ENCODE measurements at places on chromosomes 3 and 15.

- DNase-seq, result no peak
Observed at GRCh38 chr3:171806200-171807128, 3.8 kb downstream of the PLD1 start.

- DNase-seq, result no peak
Observed at GRCh38 chr3:127758013-127758412, 64.3 kb downstream of the MGLL start.

GRCh38 chr15:64731805-64732151 lies 43.6 kb downstream of the RBPMS2 start:
- no peak for DNase-seq

DNA sequence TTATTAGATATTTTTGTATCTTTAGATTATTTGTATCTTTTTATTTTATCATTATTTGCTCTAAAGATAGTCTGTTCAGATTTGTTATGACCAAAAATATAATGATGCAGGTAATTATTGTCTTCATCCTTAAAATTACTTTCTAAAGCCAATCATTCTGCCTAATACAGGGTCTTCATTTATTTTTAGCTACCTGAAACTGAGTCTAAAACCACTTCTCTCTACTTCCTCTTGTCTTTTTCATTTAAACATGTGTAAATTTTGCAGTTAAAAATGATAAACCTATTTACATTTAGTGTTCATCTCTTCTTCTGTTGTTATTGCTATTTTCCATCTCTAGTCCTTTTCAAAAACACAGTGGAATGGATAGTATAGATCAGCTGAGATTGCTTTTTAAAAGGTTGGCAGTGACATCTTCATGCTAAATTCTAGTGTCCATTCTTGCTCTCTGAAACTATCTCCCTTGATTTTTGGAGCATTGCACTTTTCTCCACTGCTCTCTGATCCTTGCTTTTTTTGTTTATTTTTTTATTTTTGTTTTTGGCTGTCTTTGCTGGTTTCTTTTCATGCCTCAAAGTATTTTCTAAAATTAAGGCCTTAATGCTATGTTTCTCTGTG lies 91.8 kb downstream of the UBE2E2 start:
- no peak for DNase-seq

DNA sequence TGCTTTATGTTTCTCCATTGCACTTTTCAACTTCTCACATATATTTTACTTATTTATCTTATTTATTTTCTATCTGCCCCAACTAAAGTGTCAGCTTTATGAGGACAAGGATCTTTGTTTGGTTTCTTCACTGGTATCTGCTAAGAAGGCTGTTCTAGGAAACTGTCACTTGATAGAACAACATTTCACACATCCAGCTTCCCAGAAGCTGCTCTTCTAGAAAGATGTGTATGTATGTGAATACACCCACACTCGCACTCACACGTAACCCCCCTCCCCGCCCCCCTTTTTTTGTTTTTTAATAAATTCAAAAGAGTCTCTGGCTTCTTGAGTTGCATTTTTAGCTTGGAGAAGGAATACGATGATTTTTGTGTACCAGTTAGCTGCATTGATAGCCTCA lies 143.1 kb downstream of the AKAP13 start:
- no peak for DNase-seq

DNA sequence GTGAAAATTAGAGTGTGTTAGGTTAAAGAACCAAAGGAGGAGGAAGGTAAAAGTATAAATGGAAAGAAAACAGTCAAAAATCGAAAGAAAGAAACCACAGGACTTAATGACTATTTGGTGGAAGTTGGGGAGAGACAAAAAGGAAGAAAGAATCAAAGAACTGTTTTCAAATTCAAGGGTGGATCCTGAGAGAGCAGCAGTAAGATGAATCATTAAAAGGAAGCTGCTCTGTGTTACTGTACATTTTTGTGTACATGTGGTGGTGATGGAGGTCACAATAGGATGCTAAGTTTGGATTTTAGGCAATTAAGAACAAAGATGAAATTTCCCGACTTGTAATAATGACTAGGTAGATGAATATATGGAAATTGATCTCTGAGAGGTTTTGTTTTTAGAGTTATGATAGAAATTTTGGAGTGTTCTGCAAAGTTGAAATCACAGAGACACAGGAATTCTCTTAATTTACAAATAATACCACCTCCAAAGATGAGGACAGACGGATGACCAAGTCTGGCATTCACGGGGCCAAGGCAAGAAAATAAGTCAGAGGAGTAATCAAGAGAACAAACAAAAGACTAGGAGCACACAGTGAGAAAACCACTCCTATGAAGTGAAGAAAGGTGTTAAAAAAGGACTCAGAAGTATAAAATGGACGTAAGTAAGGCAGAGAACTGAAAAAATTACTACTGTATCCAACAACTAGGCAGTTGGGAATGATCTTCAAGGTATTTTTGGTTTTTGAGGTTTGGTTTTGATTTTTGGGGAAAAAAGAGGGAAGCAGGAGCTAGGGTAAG lies 7.1 kb downstream of the DHX36 start:
- no peak for DNase-seq

DNA sequence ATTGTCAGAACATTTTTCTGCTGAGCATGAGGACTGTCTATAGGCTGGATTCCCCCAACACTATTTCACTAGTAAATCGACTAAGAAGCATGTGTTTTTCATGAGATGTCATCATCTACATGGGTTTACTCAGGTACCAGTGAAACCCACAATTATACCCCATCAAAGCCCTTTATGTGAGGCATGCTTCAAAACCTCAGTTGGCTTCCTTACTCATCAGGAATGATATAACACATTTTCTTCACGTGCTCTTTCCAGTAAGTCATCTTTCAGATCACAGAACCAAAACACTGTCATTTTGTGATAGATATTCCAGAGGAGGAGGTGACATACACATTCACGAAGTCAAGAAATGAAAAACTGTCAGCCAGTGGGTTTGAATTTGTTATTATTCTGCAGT lies 116.5 kb downstream of the ANO10 start:
- no peak for DNase-seq

GRCh38 chr3:10116138-10116460 lies 624 bp downstream of the BRK1 start:
- DNase-seq, result no peak

DNA sequence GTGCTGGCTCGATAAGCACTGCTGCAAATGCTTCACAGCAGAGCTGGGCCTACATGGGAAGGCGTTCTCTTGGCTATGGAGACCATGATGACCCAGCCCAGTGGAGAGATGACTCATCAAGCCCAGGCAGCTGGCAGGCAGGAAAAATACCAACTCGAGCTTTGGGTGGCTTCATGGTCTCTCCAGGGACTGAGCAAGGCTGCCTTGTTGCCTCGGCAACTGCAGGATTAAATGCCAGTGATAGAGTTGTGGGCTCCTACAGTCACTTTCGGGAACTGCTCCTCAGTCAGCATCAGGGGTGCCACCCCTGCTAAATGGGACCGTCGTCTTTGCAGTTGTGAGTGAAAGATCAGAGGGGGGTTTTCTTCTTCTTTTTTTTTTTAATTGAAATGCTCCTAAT lies 54.6 kb upstream of the MYZAP start:
- no peak for DNase-seq

DNA sequence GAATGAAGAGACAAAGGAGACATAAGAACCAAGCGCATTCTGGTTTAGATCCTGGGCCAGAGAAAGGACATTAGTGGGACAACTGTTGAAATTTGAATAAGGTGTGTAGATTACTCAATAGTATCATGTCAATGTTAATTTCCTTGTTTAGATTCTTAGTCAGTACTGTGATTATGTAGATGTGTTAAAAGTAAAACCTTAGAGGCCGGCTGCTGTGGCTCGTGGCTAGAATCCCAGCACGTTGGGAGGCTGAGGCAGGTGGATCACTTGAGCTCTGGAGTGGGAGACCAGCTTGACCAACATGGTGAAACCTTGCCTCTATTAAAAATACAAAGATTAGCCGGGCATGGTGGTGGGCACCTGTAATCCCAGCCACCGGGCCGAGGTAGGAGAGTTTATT lies 26.7 kb downstream of the CYP8B1 start:
- no peak for DNase-seq

GRCh38 chr3:184230603-184231528 lies 1.5 kb downstream of the VWA5B2 start:
- DNase-seq, result no peak

GRCh38 chr15:51842265-51842664 lies 12.8 kb downstream of the TMOD3 start:
- DNase-seq, result no peak

DNA sequence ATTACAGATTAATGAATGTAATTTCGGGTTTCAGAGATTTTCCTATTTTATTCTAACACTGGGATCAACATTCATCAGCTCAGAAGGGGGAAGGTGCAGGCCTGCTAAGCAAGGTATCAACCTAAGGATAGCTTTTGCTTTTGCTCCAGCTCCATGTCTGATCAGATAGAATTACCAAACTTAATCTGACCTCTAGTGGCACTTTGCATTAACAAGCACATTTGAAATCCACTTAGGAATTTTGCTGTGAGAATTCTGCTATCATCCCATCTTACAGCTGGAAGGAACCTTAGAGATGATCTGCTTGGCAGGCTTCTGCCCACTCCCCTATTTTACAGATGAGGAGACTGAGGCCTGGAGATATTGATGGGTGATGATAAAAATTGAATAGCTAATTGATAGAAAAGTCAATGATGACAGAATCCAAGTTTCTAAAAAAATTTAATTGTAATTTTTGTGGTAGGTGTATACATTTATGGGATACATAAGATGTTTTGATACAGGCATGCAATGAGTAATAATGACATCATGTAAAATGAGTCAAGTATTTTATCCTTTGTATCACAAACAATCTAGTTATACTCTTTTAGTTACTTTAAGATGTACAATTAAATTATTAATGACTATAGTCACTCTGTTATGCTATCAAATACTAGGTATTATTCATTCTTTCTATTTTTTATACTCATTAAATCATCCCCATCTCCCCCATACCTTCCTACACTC lies 209.2 kb upstream of the ZPLD1 start:
- no peak for DNase-seq

- no peak for DNase-seq
Observed at GRCh38 chr15:83919978-83920510, 266.1 kb downstream of the ADAMTSL3 start.

DNA sequence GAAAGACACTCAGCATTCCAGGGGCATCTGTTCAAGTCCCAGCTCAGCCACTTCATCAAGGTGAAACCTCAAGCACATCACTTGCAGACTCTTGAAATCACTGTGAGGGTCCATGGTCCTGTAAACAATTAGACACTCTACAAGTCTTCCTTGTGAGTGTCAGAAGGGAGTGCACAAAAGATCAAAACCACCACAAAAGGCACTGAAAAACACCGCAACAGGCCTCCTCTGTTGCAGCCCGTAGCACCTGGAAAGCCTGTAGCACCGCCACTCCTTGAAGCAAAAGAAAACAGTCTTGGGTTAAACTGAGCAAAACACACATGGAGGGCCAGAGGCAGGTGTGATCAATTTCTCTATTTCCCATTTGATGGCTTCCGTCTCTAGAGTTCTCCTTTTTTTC lies 63.8 kb upstream of the SNRK start:
- DNase-seq, result no peak

- DNase-seq, result no peak
Observed at GRCh38 chr3:70885636-70886035, 573.2 kb upstream of the MDFIC2 start.

DNA sequence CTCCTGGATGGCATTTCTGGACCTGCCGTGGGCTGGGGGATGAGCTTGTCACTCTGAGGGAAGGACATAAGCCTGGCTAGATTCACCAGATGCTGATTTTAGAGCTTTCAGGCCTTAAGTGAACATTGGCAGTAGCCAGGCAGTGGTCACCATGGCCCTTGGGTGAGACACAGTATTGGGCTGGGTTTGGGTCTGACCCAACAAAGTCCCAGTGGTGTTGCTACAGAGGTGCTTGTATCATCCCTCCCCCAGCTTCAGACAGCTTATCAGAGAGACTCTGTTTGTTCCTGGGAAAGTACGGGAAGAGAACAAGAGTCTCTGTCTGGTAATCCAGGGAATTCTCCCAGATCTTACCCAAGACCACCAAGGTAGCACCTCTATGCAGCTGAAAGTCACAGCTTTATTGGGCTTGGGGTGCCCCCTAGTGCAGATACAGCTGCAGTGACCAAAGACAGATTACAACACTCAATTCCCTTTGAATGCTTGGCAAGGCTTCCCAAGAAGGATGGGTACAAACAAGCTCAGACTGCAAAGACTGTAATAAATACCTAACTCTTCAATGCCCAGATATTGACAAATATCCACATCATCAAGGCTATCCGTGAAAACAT lies 9.8 kb upstream of the RUVBL1 start:
- DNase-seq, result peak; percentile 59

DNA sequence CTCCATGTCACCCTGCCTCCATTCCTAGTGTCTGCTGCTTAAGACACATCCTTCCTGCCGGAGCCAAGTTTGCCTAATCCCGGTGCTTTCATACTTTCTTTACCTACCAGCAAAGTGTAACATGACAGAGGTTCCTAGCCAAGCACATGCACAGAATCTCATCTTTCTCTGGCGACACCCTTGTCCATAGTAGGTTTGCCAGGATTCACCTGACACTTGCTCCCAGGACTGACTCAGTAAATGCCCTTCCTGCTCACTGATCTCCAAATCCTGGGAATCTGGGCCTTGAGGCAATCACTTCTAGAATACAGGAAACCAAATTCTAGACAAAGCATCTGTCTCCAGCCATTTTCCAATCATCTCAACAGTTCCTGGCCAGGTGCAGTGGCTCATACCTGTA lies 10.2 kb upstream of the NR2E3 start:
- DNase-seq, result no peak

GRCh38 chr15:88838667-88839066 lies 35.4 kb downstream of the ACAN start:
- no peak for DNase-seq

DNA sequence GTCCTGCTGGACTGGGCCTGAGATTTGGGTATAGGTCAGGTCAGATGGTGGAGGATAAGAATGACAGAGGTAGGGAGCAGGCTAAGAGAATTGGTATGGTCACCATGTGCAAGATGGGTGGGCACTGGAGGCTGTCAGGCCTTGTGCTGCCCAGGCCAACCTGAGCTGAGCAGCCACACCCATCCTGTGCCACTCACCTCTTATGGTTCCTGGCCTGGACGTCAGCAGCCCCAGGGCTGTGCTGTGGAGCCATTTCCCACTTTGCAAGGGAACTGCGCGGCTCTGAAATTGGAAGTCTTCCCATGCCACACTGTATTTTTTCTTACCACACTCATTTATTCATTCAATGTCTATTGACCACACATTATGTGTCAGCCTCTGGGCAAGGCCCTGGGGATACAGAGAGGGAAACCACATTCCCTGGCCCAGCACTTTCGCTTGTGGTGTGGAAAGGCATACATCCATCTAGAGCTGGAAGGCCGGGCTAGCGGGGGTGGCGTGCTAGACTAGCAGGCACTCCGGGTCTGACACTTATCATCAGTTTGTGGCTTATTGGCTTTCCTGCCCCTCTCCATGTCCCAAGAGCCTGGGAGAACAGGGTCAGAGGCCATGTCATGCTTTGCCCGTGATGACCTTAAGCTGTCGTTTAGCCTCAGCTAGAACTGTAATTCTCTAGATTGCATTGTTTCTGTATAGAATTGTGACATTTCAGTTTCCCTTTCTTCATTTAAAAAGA lies 51.1 kb upstream of the POLG start:
- no peak for DNase-seq

Measured in WERI-Rb-1 (cell line).